Muscle of arm (tissue), 14 donors: ENCODE measurements at places on chromosomes 11 and 22. TPM values are rescaled to one million over a fixed set of nuclear protein-coding genes. Genes with fewer than 3 reads are reported as not detected.

DNA sequence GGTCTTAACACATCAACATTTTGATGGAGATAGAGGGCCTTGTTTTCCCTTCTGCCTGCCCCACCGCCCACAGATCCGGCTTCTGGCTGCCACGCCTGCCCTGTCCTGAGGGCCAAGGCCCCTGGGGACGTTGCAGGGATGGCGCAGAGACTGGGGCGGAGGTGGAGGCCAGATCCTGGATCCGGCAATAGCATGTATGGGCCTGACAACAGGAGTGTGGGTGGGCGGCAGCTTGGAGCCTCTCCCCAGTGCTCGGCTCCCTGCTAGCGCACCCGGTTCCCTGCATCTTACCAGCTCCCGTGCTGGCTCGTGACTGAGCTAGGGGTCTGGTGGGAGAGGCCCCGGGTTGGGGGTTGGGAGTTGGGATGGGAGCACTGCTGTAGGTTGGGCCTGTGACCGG lies 95.6 kb downstream of the ZBTB16 start:
- DNase-seq: no peak

DNA sequence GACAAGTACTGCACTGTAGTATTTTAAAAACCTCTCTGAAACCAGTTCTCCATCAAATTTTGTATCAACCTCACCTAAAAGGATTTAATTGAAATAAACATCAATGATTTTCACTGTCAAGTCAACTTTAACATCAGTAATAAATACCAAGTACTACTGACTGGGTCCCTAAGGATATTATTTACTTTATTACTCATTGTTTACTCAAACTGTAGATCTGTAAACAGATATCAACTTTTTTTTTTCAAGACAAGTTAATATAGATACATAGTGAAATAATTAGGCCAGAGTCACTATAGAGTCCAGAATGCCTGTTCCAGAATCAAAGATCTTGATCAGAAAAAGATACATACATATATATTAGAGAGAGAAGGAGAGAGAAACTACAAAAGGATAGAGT lies 1.6 kb downstream of the RNF141 start:
- no peak for DNase-seq

DNA sequence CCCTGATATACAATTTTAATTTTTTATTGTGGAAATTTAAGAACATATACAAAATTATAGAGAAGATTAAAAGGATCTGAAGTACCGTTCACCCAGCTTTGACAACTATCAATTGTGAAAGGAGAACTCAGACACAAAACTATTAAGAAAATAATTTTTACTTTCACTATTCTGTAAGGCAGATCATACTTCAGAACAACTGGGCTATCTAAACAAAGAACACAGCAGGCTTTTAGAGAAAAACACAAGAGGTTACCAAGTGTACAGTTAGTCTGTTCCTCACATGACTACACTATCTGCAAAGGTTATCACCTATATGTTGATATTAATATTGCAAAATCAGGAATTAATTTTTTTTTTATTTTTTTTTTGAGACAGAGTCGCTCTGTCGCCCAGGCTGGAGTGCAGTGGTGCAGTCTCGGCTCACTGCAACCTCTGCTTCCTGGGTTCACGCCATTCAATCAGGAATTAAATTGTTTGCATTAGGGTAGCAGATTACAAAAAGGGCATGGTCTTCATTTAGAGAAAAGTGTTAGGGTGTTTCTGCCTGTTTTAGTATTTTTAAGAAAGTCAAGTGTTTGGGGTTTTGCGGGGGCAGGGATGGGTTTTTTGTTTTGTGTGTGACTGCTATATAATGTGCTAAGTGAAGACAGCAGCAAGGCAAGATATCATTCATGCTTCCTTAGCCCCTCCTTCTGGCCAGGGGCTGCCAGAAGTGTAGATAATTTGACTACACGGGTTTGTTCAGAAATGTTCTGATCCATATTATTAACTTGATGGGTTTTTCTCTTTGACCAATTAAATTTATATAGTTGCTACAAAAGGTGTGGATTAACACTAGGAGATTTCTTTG lies 27.6 kb upstream of the SIK2 start:
- DNase-seq: no peak

DNA sequence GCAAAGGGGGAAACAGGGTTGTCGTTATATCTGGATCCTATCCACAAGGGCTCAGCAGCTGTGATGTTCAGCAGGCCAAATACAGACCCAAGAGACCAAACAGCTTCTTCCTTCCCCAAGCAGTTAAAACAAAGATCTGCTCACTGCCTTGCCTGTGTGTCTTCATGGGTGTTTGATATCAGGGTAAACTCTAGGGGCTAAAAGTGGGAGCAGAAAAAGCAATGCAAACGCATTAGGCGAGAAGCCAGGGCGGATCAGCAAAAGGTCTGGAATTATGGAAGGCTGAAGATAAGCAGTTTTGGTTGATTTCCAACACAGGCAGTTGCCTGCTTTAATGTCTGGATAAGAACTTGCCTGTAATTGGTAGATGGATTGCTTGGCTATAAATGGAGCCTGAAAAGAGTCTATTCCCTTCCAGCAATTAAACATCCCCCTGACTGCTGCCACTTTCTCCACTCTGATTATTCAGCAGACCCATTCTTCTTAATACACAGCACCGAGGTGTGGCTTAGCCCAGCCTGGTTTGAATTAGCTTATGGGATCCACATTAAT lies 126.3 kb downstream of the COMMD9 start:
- peak; percentile 67 for DNase-seq

DNA sequence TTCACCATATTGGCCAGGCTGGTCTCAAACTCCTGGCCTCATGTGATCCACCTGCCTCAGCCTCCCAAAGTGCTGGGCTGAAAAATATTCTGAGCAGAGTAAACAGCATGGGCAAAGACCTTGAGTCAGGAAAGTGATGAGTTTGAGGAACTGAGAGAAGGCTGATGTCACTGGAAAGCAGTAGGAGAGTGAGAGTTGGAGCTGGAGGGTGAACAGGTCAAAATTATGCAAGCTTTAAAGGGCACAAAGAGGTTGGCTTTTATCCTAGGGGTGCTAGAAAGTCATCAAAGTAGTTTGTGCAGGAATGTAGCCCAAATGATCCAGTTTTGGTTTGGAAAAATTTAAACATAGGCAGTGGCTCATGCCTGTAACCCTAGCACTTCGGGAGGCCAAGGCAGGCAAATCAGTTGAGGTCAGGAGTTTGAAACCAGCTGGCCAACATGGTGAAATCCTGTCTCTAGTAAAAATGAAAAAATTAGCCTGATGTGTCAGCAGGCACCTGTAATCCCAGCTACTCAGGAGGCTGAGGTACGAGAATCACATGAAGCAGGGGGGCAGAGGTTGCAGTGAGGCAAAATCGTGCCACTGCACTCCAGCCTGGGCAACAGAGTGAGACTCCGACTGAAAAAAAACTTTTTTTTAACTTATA lies 44.7 kb upstream of the CXCR5 start:
- no peak for DNase-seq

DNA sequence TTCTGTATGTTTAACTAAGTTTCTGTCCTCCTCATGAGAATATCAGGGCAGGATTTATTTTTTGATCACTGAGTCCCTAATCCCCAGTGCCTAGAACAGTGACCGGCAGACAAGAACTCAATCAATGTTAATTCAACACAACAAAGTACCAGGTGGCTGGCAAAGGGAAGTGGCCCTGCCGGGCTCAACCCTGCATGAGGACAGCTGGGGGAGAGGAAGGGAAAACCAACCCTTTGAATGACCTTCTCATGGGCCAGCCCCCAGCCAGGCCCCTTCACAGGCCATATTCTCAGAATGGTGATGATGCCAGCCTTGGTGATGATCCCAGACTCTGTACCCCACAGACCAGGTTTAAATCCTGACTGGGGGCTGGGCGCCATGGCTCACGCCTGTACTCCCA lies 1.4 kb upstream of the MFNG start:
- DNase-seq: no peak

DNA sequence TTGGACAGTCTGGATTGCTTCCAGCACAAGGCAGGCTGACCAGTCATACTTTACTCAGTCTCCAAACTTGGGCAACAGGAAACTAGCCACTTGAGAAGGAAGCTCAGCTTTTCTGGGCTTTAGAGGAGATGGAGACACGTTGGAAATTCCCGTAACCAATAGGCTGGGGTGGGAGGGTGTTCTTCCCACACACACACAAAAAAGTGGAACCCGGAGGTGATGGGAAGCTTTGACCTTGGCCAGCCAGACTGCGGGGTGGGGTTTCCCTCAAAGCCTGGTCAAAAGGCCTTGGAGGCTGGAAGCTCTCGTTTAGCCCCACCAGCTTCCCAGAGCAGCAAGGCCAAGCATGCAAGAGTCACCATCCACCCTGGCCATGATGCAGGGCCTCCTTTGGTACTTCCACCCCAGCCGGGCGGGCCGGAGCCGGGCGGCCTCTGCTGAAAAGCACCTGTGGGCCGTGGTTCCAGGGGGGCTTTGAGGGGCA lies 126.2 kb downstream of the BCR start:
- no peak for DNase-seq

GRCh38 chr22:43993072-43993760 lies 30.9 kb upstream of the PARVB start:
- DNase-seq: peak; percentile 60

DNA sequence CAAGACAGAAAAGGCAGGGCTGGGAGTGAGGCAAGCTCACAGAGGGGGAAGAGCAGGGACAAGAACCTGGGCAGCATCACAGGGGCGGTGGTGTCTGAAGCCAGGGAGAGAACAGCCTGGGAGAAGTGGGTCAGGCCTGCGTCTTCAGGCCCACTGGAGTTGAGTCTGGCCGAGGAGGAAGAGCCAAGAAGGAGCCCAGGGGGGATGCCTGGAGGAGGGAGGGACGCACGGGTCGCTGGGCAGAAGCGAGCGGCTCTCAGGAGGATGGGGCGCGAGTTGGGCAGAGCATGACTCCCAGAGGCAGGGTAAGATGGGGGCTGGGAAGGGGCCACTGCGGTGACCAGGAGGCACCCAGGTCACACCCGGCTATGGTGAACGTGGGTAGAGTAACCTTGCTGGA lies 18.5 kb downstream of the LRFN4 start:
- no peak for DNase-seq

KRTAP5-1 gene
- 0.85 TPM for polyA plus RNA-seq

APOL4 gene
- polyA plus RNA-seq: 25.5 TPM

JRKL gene
- 13.4 TPM for polyA plus RNA-seq

LRP4 gene
- polyA plus RNA-seq: 24.7 TPM

VPS51 gene
- polyA plus RNA-seq: 92.2 TPM

ACTN3 gene
- polyA plus RNA-seq: not detected

OR52I2 gene
- not detected for polyA plus RNA-seq

CNTF gene
- polyA plus RNA-seq: not detected
